A549 treated with Hydrocortisone at 1 μM for 4 hours (cell line): ENCODE measurements at places on chromosomes 5 and 9. TPM values are rescaled to one million over a fixed set of nuclear protein-coding genes. Genes with fewer than 3 reads are reported as not detected.

Gene AP3S1
- 65.4 to 79.6 TPM (median 66.6 TPM) in 5 replicates for total RNA-seq

Gene PCDHB5
- 1.1 to 1.8 TPM (median 1.6 TPM) in 5 replicates for total RNA-seq

Gene ARHGEF37
- total RNA-seq, result 1.9 to 2.8 TPM (median 2.5 TPM) in 5 replicates

Gene SPINK4
- not detected in 5 replicates for total RNA-seq

Gene GPR150
- total RNA-seq, result 0.06 to 0.23 TPM (median 0.16 TPM) in 5 replicates
